Stimulated activated CD4-positive, alpha-beta T cell treated with anti-CD3 and anti-CD28 coated beads, Interleukin-15, amount 100 ng/mL, for 48 hours (primary cell): ENCODE measurements at places on chromosomes 7 and 10.
A peak's percentile ranks its signal among the peaks of the same experiment; 100 is the strongest.

DNA sequence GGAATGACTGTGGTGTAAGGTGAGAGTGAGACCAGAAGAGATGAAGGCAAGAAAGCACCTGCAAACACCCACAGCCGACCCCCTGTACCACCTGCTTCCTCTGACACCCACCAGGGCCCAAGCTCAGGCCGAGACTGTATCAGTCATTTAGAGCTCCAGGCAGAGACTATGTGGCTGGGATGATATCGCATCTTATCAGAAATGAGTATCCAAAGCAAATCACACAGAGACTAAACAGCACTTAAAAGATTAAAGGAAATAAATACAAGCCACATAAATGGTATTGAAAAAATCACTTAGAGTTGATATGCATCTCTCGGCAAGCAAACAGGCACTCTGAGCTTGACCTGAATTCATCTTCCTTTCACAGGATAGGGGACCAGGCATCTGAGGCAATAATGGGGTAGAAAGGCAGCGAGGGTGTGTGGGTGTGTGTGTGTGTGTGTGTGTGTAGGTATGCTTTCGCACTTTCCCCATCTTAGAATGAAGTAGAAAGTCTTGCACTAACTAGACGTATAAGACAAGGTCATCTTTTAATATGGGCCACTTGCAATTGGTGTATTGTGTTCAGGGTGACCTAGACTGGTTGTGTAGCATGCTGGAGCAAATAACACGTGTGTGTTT is 665.9 kb downstream of the KCNMA1 start:
- no peak for DNase-seq

- DNase-seq = no peak
These were observed 20.1 kb downstream of the MGAM2 start for GRCh38 chr7:142131439-142132185.

DNA sequence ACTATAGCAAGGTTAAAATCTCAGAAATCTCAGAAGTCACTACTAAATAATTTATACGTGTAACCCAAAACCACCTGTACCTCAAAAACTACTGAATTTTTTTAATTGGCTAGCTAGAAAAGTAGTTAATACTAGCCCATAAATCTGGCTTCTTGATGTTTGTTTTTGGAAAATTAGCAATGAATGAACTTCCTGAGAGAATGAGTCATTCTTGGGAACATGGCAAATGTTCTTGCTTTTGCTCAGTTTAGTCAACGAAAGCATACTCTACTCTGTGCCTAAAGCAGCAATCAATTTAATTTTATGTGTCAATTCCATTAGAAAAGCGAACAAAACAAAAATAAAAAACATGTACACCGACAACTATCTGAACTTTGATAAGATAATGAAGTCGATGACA is 69.2 kb downstream of the SEMA3E start:
- DNase-seq = no peak

- no peak for DNase-seq
These were observed 129.4 kb downstream of the NRBF2 start for GRCh38 chr10:63262430-63263073.

DNA sequence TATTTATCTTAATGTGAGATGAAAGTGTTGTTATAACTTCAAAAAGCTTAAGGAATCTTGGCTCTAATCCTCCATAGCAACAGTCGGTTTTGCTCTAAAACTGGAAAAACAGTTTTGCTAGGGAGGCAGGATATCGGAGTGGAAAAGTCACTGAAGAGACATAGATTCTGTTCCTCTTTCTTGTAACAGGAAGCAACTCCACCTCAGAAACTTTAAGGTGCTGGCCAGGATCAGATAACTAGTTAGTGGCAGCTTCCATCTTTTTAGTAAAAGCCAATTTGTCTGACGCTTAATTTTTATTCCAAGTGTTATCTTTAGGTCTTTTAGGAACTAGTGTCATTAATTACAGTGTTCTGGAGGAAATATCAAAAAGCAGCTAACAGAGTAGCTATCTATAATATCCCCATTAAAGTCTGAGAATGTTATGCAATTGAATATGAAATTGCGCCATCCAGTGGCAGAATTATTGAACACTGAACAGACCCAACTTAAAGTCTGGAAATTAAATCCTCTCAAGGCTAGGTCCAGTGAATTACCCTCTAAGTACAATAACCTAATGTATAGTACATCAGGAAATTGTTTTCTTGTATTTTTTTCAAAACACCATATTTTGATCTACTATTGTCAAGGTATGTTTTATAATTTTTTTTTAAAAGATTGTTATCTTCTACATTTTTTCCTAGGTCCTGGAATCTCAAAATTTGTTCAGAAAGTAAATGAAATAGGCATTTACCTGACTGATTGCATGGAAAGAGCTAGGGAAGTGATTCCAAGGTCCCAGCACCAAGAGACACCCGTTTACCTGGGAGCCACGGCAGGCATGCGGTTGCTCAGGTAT is 65.9 kb upstream of the CC2D2B start:
- peak; percentile 9 for DNase-seq

GRCh38 chr7:115662676-115663075 is 367.9 kb downstream of the TFEC start:
- DNase-seq = no peak

- no peak for DNase-seq
These were observed 4.1 kb downstream of the PRPF18 start for GRCh38 chr10:13590886-13591285.

GRCh38 chr10:131172433-131172832 is 139.1 kb downstream of the TCERG1L start:
- no peak for DNase-seq

DNA sequence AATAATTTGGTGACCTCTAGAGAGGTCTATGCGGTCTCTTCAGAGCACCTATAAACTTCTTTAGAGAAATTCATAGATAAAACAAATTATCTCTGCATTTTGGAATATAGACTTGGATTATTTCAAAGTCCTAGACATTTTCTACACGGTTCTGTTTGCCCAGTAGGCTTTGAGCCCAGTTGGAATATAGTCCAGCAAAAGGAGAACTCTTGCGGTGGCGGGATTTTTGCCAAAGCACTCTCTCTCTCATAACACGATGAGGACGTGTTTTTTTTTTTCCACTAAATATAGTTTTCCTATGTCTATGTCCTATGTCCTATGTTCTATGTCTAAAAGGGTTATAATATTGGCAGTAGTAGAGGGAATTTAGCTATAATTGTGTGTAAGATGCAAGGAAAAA is 164.9 kb upstream of the AGR3 start:
- no peak for DNase-seq

GRCh38 chr10:14618674-14619073 is 156.0 kb downstream of the FAM107B start:
- no peak for DNase-seq

GRCh38 chr10:110523736-110524135 is 26.0 kb downstream of the DUSP5 start:
- DNase-seq = no peak

DNA sequence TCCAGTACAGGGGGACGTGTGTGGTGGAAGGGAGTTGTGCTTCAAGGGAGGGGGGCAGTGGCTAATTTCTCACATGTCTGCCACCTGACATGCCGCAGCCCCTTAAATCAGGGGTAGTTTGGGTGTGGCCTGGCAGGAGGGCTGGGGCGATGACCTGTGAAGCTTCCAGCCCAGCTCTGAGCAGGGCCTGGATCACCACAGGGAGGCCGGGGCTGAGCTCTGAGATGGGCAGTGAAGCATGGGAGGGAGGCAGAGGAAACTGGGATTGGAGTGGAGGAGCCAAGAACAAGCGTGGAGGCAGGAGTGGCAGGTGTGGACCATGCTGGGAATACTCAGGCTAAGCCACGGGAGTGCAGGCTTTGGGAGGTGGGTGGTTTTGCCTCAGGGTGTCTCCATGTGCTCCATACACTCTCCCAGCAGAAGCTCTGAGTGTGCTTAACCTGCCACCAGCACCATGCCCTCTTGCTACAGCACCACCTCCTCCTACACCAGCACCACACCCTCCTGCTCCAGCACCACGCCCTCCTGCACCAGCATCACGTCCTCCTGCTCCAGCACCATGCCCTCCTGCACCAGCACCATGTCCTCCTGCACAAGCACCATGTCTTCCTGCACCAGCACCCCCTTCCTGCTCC is 99.3 kb upstream of the SHH start:
- no peak for DNase-seq

GRCh38 chr7:138848056-138848980 is 50.3 kb upstream of the ATP6V0A4 start:
- no peak for DNase-seq

- no peak for DNase-seq
These were observed 472.8 kb downstream of the KCNMA1 start for GRCh38 chr10:77164616-77165311.

- DNase-seq = no peak
These were observed 19.4 kb downstream of the STRIP2 start for GRCh38 chr7:129453510-129454248.

GRCh38 chr7:148356303-148356702 is 234.3 kb upstream of the C7orf33 start:
- DNase-seq = no peak

- DNase-seq = no peak
These were observed 1.0 kb downstream of the INMT start for GRCh38 chr7:30752979-30753378.

DNA sequence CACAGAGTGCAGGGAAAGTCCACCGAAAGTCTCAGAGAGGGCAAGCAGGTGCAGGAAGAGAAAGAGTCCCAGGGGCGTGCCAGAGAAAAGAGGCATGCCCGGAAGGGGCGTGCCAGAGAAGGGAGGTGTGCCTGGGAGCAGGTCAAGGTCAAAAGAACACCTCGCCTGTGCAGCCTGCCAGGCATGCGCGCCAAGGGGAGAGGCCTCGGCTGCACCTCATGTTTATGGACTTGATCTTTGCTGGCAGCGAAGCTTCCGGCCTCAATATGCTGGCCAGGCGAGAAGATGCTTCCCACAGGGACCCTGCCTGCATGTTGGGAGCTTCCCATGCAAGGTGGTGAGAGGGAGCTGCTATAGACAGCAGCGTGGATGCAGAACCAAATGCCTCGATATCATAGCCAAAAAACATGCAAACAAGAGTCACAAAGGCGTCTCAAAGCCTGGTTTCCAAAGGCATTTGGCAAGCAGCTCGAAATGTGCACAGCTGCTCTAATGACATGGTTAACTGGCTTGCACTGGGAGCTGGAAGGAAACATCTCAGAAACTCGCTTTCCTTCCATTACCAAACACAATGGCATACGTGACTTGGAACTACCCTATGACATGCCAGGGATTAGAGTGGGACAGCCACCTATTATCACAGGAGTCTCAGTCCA is 192.5 kb upstream of the PPP2R2D start:
- DNase-seq = no peak

GRCh38 chr7:33646891-33647391 is 258.4 kb upstream of the BMPER start:
- no peak for DNase-seq

DNA sequence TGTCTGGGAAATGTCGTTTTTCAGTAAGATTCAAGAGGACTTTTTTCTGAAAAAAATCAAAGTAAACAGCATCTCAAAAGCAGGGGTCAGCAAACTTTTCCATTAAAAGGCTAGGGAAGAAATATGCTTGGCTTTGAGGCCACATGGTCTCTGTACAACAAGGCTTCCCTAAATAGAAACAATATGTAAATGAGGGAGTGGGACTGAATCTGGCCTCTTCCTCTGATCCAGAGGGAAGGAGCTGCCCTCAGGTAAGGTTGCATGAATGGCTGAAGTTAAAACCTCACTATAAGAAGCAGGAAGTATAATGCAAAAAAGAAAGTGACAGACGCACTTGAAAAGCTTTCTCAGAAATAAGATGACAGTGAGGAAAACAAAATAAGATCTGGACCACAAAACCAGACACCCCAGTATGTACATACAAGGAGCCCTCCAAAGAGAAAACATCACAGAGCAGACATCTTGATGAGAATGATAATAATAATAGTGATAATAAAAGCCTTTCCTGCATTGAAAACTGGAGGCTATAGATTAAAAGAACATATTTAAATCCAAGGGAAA is 115.2 kb downstream of the PLXNA4 start:
- no peak for DNase-seq

DNA sequence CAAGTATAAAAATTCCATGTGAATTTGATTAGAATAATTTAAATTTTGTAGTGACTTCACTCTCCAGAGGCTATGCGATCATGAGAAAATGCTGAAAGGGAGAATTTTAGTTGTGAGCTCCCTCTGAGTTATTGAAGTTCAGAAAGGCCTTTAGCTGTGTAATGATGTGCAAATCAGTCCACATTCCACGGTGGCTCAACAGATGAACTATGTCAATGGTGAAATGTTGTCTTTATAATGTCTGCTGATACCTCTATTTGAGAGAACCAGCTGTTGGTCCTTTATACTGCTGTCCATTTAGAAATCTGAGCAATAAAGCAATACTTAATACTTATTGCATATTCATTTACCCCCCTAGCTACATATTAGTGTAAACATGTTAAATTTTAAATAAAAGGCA is 7.1 kb upstream of the ITGB8 start:
- no peak for DNase-seq

- no peak for DNase-seq
These were observed 281.7 kb downstream of the MTERF1 start for GRCh38 chr7:91598791-91599190.

- DNase-seq = no peak
These were observed 218.8 kb downstream of the ZWINT start for GRCh38 chr10:56142092-56142728.

GRCh38 chr10:3635697-3636096 is 149.3 kb downstream of the KLF6 start:
- no peak for DNase-seq

DNA sequence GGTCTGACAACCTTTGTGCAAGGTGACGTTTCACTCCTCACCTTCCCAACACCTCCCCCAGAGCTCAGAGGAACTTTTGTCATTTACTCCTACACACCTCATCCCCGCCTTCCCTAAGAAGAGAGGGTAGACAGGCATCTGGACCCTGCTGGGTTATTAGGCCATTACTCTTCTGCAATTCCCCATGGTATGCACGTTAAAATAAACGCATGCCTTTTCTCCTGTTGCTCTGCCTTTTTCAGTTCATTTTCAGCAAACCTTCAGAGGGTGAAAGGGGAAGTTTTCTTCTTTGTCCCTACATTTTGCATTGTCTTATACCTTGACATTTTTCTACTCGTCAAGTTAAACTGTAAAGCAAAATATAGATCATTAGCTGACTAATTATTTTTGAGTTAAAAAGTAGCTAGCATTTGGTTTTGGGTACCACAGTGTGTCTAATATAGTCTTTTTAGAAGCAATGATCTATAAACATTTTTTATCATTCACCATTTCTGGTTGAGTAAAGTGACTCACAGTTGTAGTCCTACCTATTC is 10.5 kb upstream of the EDRF1 start:
- no peak for DNase-seq

- DNase-seq = no peak
These were observed 458.8 kb downstream of the SORCS1 start for GRCh38 chr10:106705681-106706100.

GRCh38 chr7:22039670-22040069 is 94.0 kb upstream of the CDCA7L start:
- no peak for DNase-seq
